ENCODE measurements at places on chromosomes 7 and 10. TPM values are rescaled to one million over a fixed set of nuclear protein-coding genes. Genes with fewer than 3 reads are reported as not detected.

COL17A1 gene
- total RNA-seq, result 0.26 TPM

PVRIG gene
- total RNA-seq, result 0.43 TPM

TUBB8 gene
- total RNA-seq, result not detected

NDUFB8 gene
- total RNA-seq, result 355 TPM

GIMAP6 gene
- 21.5 TPM for total RNA-seq
